ENCODE measurements at places on chromosomes 5 and 9. TPM values are rescaled to one million over a fixed set of nuclear protein-coding genes. Genes with fewer than 3 reads are reported as not detected.

Gene CAST
- 120 TPM for total RNA-seq

GRCh38 chr5:24538346-24538745 lies 106.4 kb downstream of the CDH10 start:
- no peak for DNase-seq

Gene CKMT2
- total RNA-seq: not detected

Gene PCDHGA8
- not detected for total RNA-seq

Gene SPATA31D4
- not detected for total RNA-seq

All from activated T-cell treated with anti-CD3 and anti-CD28 coated beads, Interleukin-2, amount 50 U/mL, for 72 hours (primary cell).